ENCODE measurements at places on chromosomes 2 and 18. TPM values are rescaled to one million over a fixed set of nuclear protein-coding genes. Genes with fewer than 3 reads are reported as not detected.
A peak's percentile ranks its signal among the peaks of the same experiment; 100 is the strongest.

- peaks cover 20% of the 10 kb centered on the region for H3K36me3 ChIP-seq
- no peak overlapping the region for H3K4me3 ChIP-seq
- H3K27ac ChIP-seq = no peak overlapping the region
- no peaks in the 10 kb centered on the region for H3K27me3 ChIP-seq
- DNase-seq = no peak
These were observed 38.1 kb downstream of the PIK3C3 start for GRCh38 chr18:41993151-41993550.

DNA sequence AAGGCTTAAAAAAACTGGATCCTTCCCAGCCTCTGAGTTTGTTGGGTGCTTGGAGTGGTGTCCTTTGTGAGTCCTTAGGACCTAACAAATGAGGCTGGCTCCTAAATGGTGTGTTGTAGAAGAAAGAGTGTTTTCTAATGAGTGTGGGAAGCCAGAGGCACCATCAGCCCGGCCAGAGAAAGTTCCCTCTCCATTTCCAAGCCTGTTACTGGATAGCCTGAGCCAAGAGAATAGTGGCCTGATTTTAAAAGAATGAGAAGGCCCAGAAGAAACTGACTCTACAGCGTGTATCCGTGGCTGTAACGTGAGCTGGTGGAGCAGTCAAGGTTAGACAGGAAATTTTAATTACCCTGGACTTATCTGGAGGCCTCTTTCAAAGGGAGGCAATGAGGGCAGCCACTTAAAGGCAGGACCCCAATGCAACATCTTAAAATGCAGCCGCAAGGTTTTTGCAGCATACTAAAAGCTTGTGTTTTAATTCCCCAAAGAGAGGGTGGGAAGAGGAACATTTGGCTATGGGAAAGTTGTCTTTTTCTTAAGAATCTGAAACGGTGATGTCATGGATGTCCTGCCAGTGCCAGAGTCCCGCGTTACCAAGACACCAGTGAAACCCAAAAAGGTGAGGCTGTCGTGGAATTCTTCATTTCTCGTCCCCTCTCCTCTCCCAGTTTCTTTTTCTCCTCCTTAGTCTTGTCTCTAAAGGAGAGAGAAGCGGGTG is 4.6 kb downstream of the EFHD1 start:
- H3K27ac ChIP-seq = peak overlapping the region; percentile 29
- no peak for DNase-seq
- no peaks in the 10 kb centered on the region for H3K36me3 ChIP-seq
- H3K27me3 ChIP-seq = no peaks in the 10 kb centered on the region
- H3K4me3 ChIP-seq = no peak overlapping the region

Gene EEF1B2
- total RNA-seq = 212 TPM

- no peaks in the 10 kb centered on the region for H3K36me3 ChIP-seq
- H3K4me3 ChIP-seq = no peak overlapping the region
- no peak overlapping the region for H3K27ac ChIP-seq
- DNase-seq = no peak
These were observed 155.7 kb downstream of the MTCL1 start for GRCh38 chr18:8860845-8861642.

Gene ALPP
- total RNA-seq = not detected

DNA sequence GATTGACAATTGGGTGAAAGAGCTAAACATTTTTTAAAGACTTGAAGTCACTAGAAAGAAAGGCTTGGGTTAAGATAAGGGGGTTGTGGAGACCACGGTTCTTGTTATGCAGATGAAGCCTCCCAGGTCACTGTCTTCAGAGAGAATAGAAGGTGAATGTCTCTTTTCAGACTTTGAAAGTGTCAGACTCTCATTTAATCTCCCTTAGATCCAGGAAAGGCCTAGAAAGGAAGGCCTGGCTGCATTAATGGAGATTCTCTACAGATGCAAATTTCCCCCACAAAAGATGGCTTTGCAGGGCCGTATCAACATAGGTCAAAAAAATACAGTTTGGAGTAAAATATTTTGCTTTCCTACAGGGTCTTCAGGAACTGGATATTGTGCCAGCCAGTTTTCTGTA is 193.9 kb downstream of the RTP5 start:
- no peak overlapping the region for H3K4me3 ChIP-seq
- H3K4me1 ChIP-seq = no peaks in the 10 kb centered on the region
- H3K27ac ChIP-seq = no peak overlapping the region
- no peak for DNase-seq
- no peaks in the 10 kb centered on the region for H3K27me3 ChIP-seq
- H3K36me3 ChIP-seq = no peaks in the 10 kb centered on the region

Gene CCT4
- 69.8 TPM for total RNA-seq

DNA sequence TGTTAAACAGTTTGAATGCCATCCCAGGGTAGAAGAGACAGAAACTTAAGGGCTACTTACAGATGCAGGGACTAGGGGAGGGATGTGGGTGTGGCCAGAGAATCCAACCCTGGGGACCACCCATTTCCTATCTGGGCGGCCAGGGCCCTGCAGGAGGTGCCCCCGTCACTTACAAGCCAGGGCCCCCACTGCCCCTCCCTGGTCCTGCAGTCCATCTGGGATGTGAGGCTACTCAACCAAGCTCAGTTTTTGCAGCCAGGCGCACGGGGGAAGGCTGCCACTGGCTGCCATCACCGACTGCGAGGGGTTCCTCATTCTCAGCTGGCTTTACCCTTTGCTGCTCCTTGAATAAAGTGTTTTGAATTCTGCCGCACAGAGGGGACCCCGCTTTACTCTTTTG is 42.1 kb downstream of the RRM2 start:
- H3K27me3 ChIP-seq = no peaks in the 10 kb centered on the region
- H3K27ac ChIP-seq = no peak overlapping the region
- H3K4me3 ChIP-seq = no peak overlapping the region
- H3K36me3 ChIP-seq = no peaks in the 10 kb centered on the region
- DNase-seq = no peak

- no peak for DNase-seq
- no peak overlapping the region for H3K27ac ChIP-seq
- H3K4me1 ChIP-seq = no peaks in the 10 kb centered on the region
- no peaks in the 10 kb centered on the region for H3K27me3 ChIP-seq
- H3K36me3 ChIP-seq = no peaks in the 10 kb centered on the region
These were observed 215.5 kb downstream of the LNPK start for GRCh38 chr2:175786471-175787124.

Gene OTOS
- total RNA-seq = not detected

GRCh38 chr18:49343179-49343578 is 117.3 kb downstream of the DYM start:
- H3K27ac ChIP-seq = no peak overlapping the region
- no peaks in the 10 kb centered on the region for H3K36me3 ChIP-seq
- H3K4me1 ChIP-seq = no peaks in the 10 kb centered on the region
- H3K4me3 ChIP-seq = no peak overlapping the region

GRCh38 chr2:86398500-86399474 is 42.4 kb upstream of the KDM3A start:
- no peaks in the 10 kb centered on the region for H3K4me1 ChIP-seq
- DNase-seq = no peak
- H3K27me3 ChIP-seq = no peaks in the 10 kb centered on the region
- no peaks in the 10 kb centered on the region for H3K36me3 ChIP-seq
- no peak overlapping the region for H3K4me3 ChIP-seq

DNA sequence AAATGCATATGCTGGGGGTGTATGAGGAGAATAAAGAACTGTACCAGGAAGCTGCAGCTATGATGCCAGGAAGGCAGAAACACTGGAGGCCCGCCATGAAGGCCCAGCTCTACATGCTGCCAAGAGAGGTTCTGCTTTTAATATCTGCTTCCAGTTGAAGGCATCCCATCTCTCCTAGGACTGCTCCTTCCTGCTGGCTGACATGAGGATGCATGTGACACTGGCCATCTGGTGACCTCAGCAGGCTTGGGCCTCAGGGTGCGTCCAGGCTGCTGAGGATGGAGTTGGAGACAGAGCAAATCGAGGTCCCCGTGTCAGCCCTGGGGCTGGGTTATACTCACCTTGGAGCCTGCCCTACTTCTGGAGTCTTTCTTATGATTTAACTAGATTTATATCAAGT is 49.0 kb downstream of the PSMG2 start:
- no peak overlapping the region for H3K27ac ChIP-seq
- no peaks in the 10 kb centered on the region for H3K4me1 ChIP-seq
- H3K36me3 ChIP-seq = no peaks in the 10 kb centered on the region
- H3K27me3 ChIP-seq = no peaks in the 10 kb centered on the region
- no peak for DNase-seq
- no peak overlapping the region for H3K4me3 ChIP-seq

- DNase-seq = no peak
- no peaks in the 10 kb centered on the region for H3K4me1 ChIP-seq
- H3K36me3 ChIP-seq = no peaks in the 10 kb centered on the region
- peak overlapping the region; percentile 27 for H3K4me3 ChIP-seq
- H3K27ac ChIP-seq = no peak overlapping the region
These were observed 117.0 kb downstream of the ZNF385B start for GRCh38 chr2:179744401-179744800.

DNA sequence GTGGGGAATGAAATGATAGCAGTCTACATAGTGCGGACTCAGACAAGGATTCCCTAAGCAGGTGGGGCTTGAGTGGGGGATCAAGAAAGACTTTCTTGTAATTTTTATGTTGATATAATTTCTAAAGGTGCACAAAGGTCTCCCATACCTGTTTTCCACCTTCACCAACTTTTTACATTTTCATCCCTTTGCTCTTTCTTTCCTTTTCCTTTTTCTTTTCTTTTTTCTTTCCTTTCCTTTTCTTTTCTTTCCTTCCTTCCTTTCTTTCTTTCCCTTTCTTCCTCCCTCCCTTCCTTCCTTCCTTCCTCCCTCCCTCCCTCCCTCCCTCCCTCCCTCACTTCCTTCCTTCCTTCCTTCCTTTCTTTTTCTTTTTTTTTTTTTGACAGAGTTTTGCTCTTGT is 10.1 kb upstream of the TRMT61B start:
- no peaks in the 10 kb centered on the region for H3K36me3 ChIP-seq
- no peak overlapping the region for H3K27ac ChIP-seq
- no peaks in the 10 kb centered on the region for H3K27me3 ChIP-seq
- H3K4me3 ChIP-seq = no peak overlapping the region
- DNase-seq = no peak
- no peaks in the 10 kb centered on the region for H3K4me1 ChIP-seq

GRCh38 chr2:224325941-224326340 is 76.0 kb downstream of the FAM124B start:
- H3K4me3 ChIP-seq = no peak overlapping the region
- no peaks in the 10 kb centered on the region for H3K4me1 ChIP-seq
- no peaks in the 10 kb centered on the region for H3K27me3 ChIP-seq
- H3K27ac ChIP-seq = no peak overlapping the region

GRCh38 chr2:46989491-46990230 is 74.1 kb upstream of the MCFD2 start:
- H3K4me3 ChIP-seq = no peak overlapping the region
- H3K36me3 ChIP-seq = peaks cover 13% of the 10 kb centered on the region
- no peak for DNase-seq
- H3K27ac ChIP-seq = peak overlapping the region; percentile 39

GRCh38 chr2:100561191-100561590 is 1.6 kb upstream of the PDCL3 start:
- peaks cover 15% of the 10 kb centered on the region for H3K4me1 ChIP-seq
- H3K27me3 ChIP-seq = no peaks in the 10 kb centered on the region
- H3K4me3 ChIP-seq = no peak overlapping the region
- peak overlapping the region; percentile 92 for H3K27ac ChIP-seq

DNA sequence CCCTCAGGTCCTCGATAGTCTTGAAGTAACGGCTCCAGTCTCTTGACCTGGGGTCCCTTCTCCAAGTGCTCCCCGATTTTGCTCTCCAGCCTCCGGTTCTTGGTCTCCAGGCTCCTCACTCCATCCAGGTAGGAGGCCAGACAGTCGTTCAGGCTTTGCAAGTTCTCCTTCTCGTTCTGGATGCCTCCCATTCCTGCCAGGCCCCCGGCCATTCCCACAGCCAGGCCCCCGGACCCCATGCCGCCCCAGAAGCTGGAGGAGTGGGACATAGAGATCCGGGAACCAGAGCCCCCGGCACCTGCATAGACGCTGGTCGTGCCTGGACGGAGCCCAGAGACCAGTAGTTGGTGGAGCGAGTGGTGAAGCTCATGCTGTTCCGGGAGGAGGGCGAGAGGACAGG is 29.0 kb upstream of the RAB31 start:
- no peaks in the 10 kb centered on the region for H3K27me3 ChIP-seq
- DNase-seq = no peak
- no peak overlapping the region for H3K27ac ChIP-seq

- peak overlapping the region; percentile 59 for H3K4me3 ChIP-seq
- no peaks in the 10 kb centered on the region for H3K27me3 ChIP-seq
- H3K36me3 ChIP-seq = no peaks in the 10 kb centered on the region
- no peak for DNase-seq
- H3K27ac ChIP-seq = no peak overlapping the region
These were observed 1.4 kb downstream of the ELP2 start for GRCh38 chr18:36130883-36131653.

Gene DCDC2C
- not detected for total RNA-seq

GRCh38 chr2:151063271-151063670 is 198.4 kb downstream of the RBM43 start:
- no peak for DNase-seq
- no peaks in the 10 kb centered on the region for H3K36me3 ChIP-seq
- no peaks in the 10 kb centered on the region for H3K27me3 ChIP-seq
- no peak overlapping the region for H3K4me3 ChIP-seq
- H3K4me1 ChIP-seq = no peaks in the 10 kb centered on the region

GRCh38 chr2:121294881-121295840 is 10.2 kb upstream of the TFCP2L1 start:
- H3K27me3 ChIP-seq = no peaks in the 10 kb centered on the region
- no peak overlapping the region for H3K4me3 ChIP-seq
- no peaks in the 10 kb centered on the region for H3K36me3 ChIP-seq
- no peak overlapping the region for H3K27ac ChIP-seq
- DNase-seq = peak; percentile 32

DNA sequence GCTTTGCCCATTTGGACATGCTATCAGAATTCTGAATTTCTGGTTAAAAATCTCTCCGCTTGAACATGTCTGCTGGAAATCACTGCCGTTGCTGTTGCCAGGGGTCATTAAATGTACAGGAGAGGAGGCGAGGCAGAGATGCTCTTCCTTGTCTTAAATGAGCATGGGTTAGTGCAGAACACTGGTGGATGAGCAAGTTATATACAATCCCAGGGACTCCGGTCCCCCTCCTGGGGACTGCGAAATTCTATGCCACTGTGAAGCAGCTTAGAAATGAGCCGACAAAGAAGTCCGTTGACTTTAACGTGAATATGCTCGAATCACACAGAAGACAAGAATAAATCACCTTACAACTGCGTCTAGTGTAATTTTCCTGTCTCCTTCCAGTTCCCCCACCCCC is 95.1 kb upstream of the KLHL14 start:
- H3K27ac ChIP-seq = no peak overlapping the region
- H3K4me3 ChIP-seq = no peak overlapping the region
- no peaks in the 10 kb centered on the region for H3K27me3 ChIP-seq
- no peaks in the 10 kb centered on the region for H3K4me1 ChIP-seq
- DNase-seq = no peak
- no peaks in the 10 kb centered on the region for H3K36me3 ChIP-seq

Gene SNTG2
- not detected for total RNA-seq

All from right atrium auricular region (tissue), 2 donors.